ENCODE measurements at places on chromosomes 4 and X.

GRCh38 chr4:155445306-155445705 lies 68.5 kb upstream of the MAP9 start:
- no peak for DNase-seq

- no peak for DNase-seq
Observed at GRCh38 chr4:9811806-9812205, 30.4 kb downstream of the DRD5 start.

DNA sequence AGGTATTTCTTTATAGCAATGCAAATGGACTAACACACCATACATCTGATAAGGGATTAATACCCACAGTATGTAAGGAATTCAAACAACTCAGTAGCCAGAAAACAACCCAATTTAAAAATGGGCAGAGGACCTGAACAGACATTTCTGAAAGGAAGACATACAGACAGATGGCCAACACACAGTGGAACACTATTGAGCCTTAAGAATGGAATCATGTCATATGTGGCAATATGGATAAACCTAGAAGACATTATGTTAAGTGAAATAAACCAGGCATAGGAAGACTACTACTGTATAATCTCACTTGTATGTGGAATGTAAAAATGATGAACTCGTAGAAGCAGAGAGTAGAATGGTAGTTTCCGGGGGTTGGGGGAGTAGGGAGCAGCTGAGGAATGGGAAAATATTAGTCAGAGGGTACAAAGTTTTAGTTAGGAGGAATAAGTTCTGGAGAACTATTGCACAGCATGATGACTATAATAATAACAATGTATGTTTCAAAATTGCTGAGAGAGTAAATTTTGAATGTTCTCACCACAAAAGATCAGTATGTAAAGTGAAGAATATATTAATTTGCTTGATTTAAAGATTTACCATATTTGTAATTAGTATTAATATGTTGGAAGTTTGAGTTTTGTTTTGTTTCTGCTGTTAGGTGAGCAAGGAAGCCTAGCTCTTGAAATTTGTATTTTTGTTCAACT lies 25.2 kb downstream of the WDR44 start:
- no peak for DNase-seq

GRCh38 chr4:45442466-45442865 lies 681.4 kb downstream of the GABRG1 start:
- DNase-seq: no peak

GRCh38 chr4:182063651-182064050 lies 179.6 kb upstream of the TENM3 start:
- DNase-seq: no peak

GRCh38 chr4:10582059-10582686 lies 102.4 kb downstream of the CLNK start:
- DNase-seq: no peak

GRCh38 chrX:38473701-38474100 lies 87.6 kb upstream of the TSPAN7 start:
- DNase-seq: no peak

DNA sequence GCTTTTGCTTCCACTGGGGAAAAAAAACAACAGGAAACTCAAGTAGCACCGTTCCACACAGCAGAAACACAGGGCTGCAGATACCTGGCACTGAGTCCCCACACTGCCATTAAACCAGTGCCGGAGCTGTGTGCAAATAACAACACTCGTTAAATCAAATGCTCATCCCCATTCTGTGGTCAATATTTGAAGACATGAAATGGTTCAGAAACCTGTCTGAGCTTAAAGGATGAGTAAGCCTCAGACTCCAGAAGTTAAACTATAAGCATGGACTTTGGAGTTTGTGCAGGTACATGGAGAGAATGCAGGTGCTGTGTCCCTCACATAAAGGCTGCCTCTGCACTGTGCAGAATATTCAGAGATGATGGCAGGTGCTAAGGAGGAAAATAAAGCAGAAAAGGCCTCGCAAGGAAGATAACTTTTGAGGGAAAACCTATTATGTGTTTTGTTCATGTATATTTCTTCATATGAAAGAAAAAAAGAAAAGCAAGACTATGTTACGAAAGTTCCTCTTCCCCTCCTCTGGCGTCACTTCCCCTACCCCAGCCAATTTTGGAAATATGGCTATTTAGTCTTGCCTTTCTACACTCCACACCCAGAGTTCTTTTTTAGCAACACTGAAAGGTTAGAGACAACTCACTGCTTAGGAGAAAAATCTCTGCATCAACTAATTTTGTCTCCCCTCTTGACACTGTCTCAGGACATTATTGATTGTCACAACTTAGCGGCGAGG lies 4.6 kb downstream of the MPP1 start:
- no peak for DNase-seq
